NCI-H1930 (cell line): ENCODE measurements at places on chromosomes 16 and 17.

GRCh38 chr16:11232852-11233726, 22.9 kb downstream of the SOCS1 start:
- DNase-seq = no peak

DNA sequence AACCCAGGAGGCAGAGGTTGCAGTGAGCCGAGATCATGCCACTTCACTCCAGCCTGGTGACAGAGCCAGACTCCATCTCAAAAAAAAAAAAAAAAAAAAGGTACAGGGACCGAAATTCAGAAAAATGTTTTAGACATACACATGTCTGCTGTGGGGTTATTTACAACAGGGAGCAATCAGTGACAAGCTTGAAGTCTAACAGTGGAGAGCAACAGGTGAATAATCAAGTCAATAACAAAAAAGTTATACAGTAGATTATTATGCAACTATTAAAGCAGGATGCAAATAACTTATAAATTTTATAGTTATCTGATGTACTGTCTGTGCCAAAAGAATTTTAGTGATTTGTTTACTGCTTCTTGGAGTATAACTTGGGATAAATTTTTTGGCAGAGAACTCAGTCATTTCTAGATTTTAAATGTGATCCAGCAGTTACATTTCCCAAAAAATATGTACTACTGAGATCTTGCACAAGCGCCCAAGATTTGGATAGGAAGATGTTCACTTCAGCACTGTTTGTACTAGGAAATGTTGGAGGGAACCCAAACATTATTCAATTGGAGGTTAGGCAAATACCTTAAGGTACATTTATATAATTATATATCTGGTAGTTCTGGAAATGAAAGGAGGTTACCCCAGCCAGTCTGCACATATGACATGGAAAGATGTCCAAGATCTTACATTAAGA, 34.1 kb downstream of the EEF2K start:
- no peak for DNase-seq

GRCh38 chr17:1803280-1803679, 26.4 kb downstream of the SMYD4 start:
- DNase-seq = no peak

DNA sequence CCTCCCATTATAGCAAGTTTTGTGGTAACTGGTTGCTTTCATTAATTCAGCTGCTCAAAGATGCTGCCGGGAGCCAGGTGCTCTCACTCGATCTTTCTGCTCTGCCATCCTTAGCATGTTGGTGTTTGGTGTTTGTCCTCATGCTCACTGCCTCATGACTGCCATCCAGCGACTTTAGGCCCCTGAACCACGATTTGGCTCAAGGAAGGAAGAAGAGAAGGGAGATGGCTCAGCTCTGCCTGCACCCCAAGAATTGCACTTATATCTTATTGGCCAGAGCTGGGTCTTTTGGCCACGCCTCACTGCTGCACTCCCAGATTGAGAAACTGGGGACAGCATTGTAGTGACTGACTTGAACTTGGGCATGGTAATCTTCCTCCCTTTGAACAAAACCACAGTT, 52.7 kb downstream of the ARSG start:
- no peak for DNase-seq

DNA sequence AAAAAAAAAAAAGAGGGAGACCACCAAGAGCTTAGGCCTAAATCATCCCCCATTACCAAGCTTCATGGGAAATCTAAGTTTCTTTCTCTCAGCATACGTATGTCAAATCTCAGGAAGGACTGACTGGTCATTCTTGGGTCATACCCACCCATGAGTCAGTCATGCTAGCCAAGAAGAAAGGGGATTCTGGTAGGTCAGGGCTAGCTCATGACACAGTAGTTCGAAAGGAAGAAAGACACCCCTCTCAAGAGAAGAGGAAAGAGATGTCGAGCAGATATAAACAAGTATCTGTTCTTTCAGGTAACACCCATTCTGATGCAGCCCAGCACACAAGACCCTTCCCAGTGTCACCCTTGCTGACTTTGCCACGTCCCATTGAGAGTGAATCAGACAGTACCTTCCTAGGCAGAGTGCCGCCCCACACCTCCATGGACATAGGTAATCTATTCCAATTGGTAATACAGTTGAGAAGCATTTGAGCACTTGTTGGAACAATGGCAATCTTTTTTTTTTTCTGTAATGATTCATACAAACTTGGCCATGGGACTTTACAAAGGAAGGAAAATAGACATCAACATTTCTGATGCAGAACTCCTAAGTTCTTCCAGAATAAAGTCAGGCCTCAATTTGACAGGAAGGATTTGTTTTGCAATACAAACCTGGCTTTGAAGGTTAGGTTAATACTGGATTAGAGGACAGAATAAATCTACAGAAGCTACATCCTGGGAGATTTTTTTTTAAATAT, 38.2 kb downstream of the COPRS start:
- no peak for DNase-seq
